ENCODE measurements at places on chromosomes 16 and 17.

DNA sequence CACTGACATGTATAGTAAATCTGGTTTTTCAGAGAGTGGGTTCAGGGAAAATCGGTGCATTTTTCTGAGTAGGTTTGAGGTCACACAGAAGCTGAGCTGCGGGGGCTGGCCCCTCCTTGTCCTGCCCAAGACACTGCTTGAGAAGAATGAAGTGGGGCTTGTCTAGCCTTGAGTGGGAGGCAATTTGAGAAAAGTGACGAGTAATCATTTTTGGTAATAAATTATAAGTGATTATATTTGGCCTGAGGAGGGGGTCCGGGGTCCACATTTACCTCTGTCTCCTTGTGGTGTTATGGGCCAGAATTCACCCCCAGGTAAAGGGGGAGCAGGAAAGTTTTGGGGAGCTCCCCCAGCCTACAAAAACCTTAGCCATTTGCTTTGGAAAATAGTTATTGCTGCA is 28.1 kb downstream of the WFDC1 start:
- no peak for DNase-seq

DNA sequence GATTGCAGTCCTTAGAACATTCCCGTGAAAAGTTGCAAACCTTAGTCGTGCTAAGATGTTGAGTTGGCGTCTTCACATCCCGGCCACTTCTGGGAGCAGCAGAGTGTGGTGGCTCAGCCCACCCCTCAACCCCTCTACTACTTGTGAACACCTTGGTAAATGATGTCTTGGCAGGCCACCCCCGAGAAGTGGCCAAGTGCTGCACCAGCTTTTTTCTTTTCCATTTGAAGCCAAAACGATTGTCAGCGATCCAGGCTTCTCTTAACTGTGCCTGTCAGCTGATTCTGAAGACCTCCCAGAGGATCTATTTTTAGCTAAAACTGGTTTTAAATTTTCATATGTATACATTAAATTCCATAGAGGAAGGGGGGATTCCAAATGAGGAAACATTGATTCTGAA is 247.5 kb downstream of the CDH13 start:
- no peak for DNase-seq

- DNase-seq = no peak
Observed at GRCh38 chr17:81324851-81325713, 30.0 kb upstream of the SLC38A10 start.

GRCh38 chr17:39399791-39400190 is 1.6 kb downstream of the FBXL20 start:
- no peak for DNase-seq

DNA sequence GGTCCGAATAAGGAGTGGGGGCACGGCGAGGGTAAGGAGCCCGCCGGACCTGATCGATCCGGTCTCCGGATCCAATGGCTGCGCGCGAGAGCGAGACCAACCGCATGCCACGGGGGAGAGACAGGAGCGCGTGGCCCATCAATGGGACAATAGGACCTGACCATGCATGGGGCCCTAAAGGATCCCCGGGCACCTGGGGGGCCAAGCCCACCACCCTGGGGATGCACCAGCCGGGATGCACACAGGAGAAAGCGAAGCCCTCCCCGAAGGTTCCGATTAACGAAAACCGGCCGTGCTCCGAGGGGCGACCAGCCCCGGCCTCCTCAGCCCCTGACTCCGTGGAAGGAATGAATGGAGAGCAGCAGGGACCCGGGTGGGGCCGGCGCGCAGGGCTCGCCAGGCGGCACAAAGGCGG is 525 bp downstream of the JPT1 start:
- no peak for DNase-seq

DNA sequence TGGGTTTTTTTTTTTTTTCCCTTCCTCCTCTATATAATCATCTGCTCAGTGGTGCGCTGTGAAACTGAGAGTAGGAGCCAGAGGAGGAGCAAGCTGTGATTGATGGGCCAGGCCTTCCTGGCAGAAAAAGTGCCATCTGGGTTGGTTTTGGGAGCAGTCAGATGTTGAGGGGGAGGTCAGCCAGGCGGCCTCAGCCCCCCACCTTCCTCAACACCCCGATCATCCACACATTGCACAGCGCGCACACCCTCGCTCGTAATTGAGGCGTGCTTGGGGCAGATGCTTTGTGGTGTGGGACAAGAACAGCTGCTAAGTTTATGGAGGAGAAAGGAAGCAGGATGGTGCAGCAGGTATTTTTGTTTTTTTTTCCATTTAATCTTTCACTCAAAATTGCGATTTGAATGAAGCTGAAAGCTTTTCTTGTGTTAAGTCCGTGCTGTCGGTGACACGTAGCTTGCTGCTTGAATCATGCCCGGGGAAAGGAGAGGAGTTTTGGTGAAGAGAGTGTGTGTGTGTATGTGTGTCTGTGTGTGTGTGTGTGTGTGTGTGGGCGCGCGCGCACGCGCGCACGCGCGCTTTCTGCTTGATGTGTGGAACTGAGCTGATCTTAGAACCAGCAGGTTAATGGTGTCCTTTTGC is 177.4 kb downstream of the RBFOX1 start:
- DNase-seq = no peak

GRCh38 chr16:69465083-69465721 is 40.8 kb downstream of the CYB5B start:
- no peak for DNase-seq

DNA sequence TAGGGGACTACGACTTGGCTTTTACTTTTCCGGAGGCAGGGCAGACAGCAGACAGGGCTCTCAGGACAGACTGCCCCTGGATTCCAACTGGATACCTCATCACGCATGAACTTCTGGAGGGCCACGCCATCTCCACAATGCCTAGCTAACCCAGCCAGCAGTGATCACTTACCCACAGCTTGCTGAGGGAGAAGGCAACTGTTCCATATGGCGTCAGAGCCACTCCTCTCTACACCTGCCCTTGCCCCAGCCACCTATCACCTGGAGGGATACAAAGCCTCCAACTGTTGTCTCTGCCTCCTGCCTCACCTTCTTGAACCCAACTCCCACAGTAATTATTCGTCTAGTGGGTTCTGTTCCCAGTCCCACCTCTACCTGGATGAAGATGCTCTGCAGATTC is 8.8 kb downstream of the MYO19 start:
- DNase-seq = no peak

- DNase-seq = no peak
Observed at GRCh38 chr16:86576591-86577313, 1.6 kb upstream of the FOXL1 start.

GRCh38 chr17:82820278-82821251 is 19.3 kb downstream of the ZNF750 start:
- DNase-seq = no peak
